ENCODE measurements at places on chromosomes 11 and 22. TPM values are rescaled to one million over a fixed set of nuclear protein-coding genes. Genes with fewer than 3 reads are reported as not detected.

DNA sequence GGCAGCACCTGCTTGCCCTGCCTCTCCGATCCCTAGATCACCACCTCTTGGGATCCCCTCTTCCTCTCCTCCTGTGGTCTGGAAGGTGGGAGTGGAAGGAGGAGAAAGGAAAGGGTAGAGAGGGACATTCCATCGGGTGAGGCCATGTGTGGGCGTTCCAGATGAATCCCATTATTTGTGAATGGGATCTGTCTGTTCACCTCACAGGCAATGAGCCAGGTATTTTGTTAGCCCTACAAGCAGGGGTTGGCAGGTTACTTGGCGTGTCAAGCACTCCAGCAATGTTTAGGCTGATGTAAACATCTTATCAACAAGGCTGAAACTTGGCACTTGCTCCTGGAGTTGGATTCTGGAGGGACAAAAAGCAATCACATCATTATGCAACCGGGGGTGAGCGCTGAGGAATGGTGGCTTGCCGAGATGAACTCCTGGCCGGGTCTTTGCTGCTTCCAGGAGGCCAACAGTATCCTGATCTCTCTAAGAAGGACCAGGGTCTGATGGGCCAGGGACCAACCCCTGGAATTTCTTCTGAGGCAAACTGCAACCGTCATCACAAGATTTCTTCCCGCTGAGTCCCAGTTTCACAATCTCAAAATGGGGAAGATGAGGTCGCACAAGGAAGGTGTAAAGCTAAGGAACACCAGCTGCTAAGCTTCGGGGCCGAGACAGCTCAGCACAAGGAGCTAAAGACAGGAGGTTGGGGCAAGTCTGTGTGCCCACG is 7.8 kb downstream of the ADAMTS8 start:
- DNase-seq = peak; percentile 52

- DNase-seq = peak; percentile 26
These were observed 33.8 kb downstream of the SYT13 start for GRCh38 chr11:45252134-45252856.

DNA sequence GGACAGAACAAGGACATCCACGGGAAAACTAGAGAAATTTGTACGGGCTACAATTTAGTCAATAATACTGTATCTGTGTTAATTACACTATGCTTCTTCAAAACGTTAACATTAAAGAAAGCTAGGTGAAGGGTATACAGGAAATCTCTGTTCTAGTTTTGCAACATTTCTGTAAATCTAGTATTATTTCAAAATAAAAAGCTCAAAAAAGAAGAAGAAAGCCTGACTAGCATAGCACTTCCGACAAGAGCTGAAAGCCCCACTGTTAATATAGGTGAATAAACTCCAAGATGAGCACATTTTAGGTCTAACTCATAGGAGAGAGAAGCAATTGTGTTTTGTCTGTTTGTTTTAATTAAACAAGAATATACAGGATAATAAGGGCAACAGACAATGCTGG is 299.7 kb downstream of the TTC28 start:
- DNase-seq = no peak

DNA sequence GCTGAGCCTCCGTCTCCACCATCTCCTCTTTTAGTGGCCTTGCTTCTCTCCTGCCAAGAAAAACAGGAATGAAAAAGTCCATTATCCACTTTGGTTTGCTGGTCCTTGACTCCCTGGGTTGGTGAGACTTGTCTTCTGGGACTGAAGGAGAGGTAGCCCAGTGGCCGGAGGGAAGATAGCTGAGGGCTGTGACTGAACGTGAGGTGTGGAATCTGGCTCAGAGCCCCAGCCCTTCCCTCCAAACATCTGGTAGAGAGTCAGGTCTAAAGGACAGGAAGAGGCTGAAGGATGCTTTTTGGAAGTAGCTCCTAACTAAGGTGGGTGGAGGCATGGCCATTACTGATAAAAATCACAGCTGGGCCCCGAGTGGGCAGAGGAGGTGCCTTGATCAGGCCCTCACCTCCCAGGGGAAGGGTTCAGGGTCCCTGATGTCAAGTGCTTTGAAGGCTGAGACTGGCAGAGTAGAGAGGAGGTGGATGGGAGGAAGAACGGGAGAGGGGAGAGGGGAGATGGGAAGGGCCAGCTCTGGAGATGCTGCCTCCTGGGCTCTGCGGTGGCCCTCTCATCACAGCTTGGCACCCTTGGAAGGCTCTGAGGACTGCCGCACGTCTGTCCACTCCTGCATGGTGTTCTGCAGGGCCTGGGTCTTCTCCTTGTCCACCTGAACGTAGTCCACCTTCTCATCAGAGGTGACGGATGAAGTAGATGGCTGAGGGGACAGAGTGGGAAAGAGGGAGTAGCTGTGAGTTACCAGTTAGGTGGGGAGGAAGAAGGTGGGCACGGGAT is 30.2 kb downstream of the USP35 start:
- DNase-seq = no peak

SCO2 gene
- 2.1 TPM for total RNA-seq

- DNase-seq = peak; percentile 30
These were observed 20.2 kb upstream of the CCND1 start for GRCh38 chr11:69620683-69621290.

MMP7 gene
- total RNA-seq = not detected

RFPL3 gene
- total RNA-seq = not detected

DNA sequence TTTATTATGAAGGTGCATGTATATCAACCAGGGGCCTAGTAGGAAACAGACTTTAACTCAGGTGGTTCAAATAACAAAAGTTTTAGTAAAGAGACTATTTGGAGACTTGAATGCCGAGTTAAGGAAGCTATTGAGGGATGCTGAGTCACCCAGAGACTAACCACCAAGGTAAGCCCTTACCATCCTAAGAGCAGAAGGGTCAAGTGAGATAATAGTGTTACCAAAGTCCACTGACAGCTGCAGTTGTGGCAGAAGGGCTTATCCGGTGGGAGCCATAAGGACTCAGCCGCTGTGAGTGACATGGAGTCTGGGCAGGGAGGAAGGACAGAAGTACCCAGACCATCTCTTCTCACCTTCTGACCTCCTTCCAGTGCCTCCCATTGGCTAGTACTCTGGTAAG is 134.0 kb downstream of the INSC start:
- no peak for DNase-seq

GRCh38 chr11:6333095-6333494 is 12.8 kb upstream of the CAVIN3 start:
- DNase-seq = no peak

DNA sequence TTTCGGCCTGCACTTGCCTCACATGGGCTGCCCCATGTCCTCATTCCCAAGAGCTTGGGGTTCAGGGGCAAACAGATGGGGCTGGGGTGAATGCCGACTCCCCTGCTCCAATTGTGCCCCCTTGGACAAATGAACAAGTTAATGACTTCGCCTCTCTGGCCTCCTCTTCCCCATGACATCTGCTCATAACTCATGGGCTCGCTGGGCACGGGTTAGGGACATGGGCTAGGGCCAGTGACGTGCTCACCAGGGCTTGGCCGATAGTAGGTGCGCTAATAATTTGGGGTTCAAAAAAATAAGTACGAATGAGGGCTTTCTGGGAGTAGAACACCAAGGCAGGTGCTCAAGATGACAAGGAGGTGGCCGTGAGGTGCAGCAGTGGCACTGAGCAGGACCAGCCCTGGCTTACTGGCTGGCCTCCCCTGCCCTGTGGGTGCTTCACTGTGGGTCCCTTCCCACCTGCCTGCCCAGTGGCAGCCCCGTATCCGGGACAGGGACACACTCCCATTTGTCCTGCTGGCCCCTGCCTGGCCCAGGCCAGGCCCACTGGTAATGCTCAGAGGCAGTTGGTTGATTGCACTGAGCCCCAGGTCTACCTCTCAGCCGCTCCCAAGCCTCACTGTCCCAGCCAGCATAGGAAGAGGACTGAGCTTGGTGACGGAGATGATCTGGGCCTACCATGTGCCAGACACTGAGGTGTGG is 12.3 kb downstream of the CBX6 start:
- DNase-seq = no peak

- peak; percentile 57 for DNase-seq
These were observed 215.3 kb downstream of the TBC1D22A start for GRCh38 chr22:46977656-46978343.
